ENCODE measurements at places on chromosomes 2 and 18. TPM values are rescaled to one million over a fixed set of nuclear protein-coding genes. Genes with fewer than 3 reads are reported as not detected.

The CHST9 gene
- not detected for polyA plus RNA-seq

The EDAR gene
- 0.87 TPM for polyA plus RNA-seq

The SOCS6 gene
- 21.7 TPM for polyA plus RNA-seq

The ETAA1 gene
- polyA plus RNA-seq: 4.8 TPM

The FABP1 gene
- 7,344 TPM for polyA plus RNA-seq

The ERMN gene
- polyA plus RNA-seq: not detected

The MAPRE3 gene
- polyA plus RNA-seq: 15.6 TPM

The PLCD4 gene
- not detected for polyA plus RNA-seq

The CCDC142 gene
- polyA plus RNA-seq: 16.8 TPM

GRCh38 chr2:166060191-166060590, 67.6 kb downstream of the SCN1A start:
- no peaks in the 10 kb centered on the region for H3K36me3 ChIP-seq
- DNase-seq: no peak
- H3K27me3 ChIP-seq: no peaks in the 10 kb centered on the region
- H3K27ac ChIP-seq: no peak overlapping the region

GRCh38 chr2:160294339-160294803, 94.3 kb upstream of the ITGB6 start:
- peaks cover 53% of the 10 kb centered on the region for H3K4me1 ChIP-seq
- no peaks in the 10 kb centered on the region for H3K27me3 ChIP-seq
- DNase-seq: peak; percentile 83
- peaks cover 3% of the 10 kb centered on the region for H3K36me3 ChIP-seq

- H3K36me3 ChIP-seq: no peaks in the 10 kb centered on the region
- H3K27me3 ChIP-seq: no peaks in the 10 kb centered on the region
- no peak overlapping the region for H3K4me3 ChIP-seq
- no peaks in the 10 kb centered on the region for H3K4me1 ChIP-seq
- no peak for DNase-seq
Measured at GRCh38 chr2:3596901-3597417, 2.0 kb downstream of the COLEC11 start.

GRCh38 chr2:88221365-88221942, 51.3 kb downstream of the THNSL2 start:
- no peak overlapping the region for H3K27ac ChIP-seq
- H3K4me1 ChIP-seq: no peaks in the 10 kb centered on the region
- no peaks in the 10 kb centered on the region for H3K27me3 ChIP-seq
- no peaks in the 10 kb centered on the region for H3K36me3 ChIP-seq

DNA sequence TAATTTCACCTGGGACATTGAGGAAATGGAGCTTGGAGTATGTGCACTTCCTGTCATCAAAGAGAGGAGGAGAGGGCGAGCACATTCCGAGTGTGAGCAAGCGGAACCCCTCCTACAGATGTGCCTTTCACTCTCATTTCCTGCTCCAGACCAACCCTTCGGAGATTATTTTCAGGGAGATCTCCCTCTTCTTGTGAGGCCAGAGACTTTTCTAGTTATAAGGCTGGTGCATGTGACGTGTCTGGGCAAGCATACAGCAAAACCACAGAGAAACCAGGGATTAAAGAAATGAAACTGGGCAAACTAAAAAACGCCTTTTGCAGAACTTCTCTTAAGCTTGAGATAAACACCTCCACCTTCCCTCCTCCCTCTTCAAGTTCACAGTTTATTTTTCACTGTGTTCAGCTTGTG, 409.2 kb upstream of the TCF4 start:
- no peak overlapping the region for H3K27ac ChIP-seq
- peaks cover 9% of the 10 kb centered on the region for H3K4me1 ChIP-seq
- H3K27me3 ChIP-seq: no peaks in the 10 kb centered on the region
- H3K4me3 ChIP-seq: no peak overlapping the region
- DNase-seq: no peak
- H3K36me3 ChIP-seq: no peaks in the 10 kb centered on the region

DNA sequence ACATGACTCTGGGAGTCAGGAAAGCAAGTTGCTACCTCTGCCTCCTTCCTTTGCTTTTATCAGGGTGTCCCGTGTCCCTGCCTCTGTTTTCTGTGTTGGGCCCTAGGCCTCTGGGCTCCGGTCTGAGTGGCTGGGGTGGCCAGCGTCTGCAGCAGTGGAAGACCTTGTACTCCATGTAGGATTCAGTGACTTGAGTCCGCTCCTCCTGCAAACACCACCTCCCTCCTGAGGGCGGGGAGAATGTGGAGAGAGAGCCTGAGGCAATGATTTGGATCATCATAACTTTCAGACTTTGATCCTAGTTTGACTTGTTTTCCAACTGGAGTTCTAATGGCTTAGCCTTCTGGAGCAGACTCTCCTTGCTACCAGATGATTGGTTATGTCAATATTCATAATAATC, 30.8 kb downstream of the ATP6V1C2 start:
- H3K27ac ChIP-seq: no peak overlapping the region
- DNase-seq: no peak
- no peak overlapping the region for H3K4me3 ChIP-seq
- no peaks in the 10 kb centered on the region for H3K36me3 ChIP-seq
- no peaks in the 10 kb centered on the region for H3K27me3 ChIP-seq
- no peaks in the 10 kb centered on the region for H3K4me1 ChIP-seq

GRCh38 chr2:203822240-203822639, 45.3 kb upstream of the CTLA4 start:
- H3K4me1 ChIP-seq: no peaks in the 10 kb centered on the region
- no peaks in the 10 kb centered on the region for H3K36me3 ChIP-seq
- no peak for DNase-seq
- H3K4me3 ChIP-seq: no peak overlapping the region
- no peaks in the 10 kb centered on the region for H3K27me3 ChIP-seq

DNA sequence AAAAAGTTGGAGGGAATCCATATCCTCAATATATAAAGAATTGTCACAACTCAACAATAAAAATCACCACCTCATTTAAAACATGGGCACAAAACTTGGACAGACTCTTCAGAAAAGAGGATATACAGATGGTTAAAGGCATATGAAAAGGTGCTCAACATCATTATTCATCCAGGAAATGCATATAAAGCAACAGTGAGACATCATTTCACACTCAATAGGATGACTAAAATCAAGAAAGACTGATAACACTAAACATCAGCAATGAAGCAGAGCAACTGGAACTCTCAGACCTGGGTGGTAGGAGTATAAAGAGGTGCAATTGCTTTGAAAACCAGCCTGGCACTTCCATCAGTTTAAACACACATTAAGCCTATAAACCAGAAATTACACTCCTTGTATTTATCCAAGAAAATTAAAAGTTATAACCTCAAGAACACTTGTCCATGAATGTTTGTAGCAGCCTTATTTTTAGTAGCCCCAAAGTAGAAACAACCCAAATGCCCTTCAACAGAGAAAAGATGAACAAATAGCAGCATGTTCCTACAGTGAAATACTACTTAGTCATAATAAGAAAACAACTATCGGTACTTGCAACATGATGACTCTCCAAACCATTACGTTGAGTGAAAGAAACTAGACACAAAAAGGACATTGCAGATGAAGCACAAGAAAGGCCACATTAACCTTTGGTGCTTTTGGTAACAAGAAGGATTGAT, 79.1 kb upstream of the TANC1 start:
- DNase-seq: no peak
- no peaks in the 10 kb centered on the region for H3K36me3 ChIP-seq
- H3K4me3 ChIP-seq: no peak overlapping the region
- no peaks in the 10 kb centered on the region for H3K27me3 ChIP-seq

- no peak overlapping the region for H3K4me3 ChIP-seq
- H3K27ac ChIP-seq: no peak overlapping the region
- H3K27me3 ChIP-seq: no peaks in the 10 kb centered on the region
Measured at GRCh38 chr2:164479460-164479859, 141.8 kb downstream of the GRB14 start.

DNA sequence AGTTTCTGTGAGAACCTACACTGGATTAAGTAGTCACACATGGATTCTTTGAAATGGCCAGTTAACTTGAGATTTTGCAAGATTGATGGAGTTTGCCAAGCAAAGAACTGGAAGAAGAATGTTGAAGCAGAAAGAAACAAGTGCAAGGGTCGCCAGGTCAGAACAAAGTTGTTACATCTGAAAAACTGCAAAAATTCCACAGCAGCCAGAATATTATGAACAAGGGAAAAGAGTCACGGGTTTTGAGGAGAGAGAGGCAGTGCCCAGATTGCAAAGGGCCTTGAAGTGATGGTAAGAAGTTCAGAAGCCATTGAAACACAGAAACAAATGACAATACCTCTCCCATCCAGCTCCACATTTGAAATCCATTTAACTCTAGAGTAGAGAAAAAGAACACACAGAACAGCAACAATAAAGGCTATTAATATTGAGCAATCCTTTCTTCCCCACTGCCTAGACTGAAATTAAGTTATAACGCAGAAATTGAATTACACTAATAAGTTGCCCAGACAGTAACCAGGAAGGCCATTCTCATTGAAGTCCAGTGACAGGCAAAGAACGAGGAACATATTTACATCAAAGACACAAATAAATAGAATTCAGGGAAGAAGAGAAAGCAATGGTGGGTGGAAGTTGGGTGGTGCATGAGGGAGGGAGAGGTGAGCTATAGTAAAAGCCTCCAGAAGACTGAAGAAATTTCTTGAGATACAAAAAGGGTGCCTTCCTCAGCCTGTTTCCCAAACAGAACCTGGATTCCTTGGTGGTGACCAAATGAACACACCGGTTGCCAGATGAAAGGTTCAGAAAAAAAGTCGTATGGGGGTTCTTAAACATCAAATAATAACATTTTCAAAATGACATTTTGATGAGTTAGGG, 80.6 kb downstream of the ARHGAP15 start:
- DNase-seq: no peak
- no peaks in the 10 kb centered on the region for H3K36me3 ChIP-seq
- H3K27me3 ChIP-seq: no peaks in the 10 kb centered on the region

DNA sequence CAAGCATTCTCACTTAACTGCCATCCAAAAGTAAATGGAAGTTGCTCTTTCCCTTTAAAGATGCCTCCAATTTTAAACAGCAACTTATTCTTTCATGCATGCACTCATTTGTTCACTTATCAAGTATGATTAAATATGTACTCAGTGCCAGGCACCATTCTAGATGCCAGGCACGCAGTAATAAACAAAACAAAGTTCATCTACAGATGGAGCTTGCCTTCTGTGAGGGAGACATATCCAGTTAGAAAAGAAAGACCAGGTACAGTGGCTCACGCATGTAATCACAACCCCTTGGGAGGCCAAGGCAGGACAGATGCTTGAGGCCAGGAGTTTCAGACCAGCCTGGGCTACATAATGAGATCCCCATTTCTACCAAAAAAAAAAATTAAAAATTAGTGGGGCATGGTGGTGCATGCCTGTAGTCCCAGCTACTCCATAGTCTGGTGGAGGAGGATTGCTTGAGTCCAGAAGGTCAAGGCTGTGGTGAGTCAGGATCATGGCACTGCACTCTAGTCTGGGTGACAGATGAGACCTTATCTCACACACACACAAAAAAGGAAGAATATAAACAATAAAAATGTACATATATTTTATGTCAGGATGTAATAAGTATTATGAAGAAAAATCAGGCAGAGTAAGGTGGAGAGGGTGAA, 19.2 kb upstream of the CCDC141 start:
- H3K36me3 ChIP-seq: no peaks in the 10 kb centered on the region
- no peak for DNase-seq
- no peak overlapping the region for H3K27ac ChIP-seq

GRCh38 chr2:233976087-233976486, 58.9 kb downstream of the TRPM8 start:
- H3K4me3 ChIP-seq: no peak overlapping the region
- no peaks in the 10 kb centered on the region for H3K4me1 ChIP-seq
- no peak overlapping the region for H3K27ac ChIP-seq
- DNase-seq: no peak
- no peaks in the 10 kb centered on the region for H3K27me3 ChIP-seq

- H3K36me3 ChIP-seq: no peaks in the 10 kb centered on the region
- H3K4me3 ChIP-seq: no peak overlapping the region
- no peaks in the 10 kb centered on the region for H3K4me1 ChIP-seq
- no peak for DNase-seq
- H3K27ac ChIP-seq: no peak overlapping the region
Measured at GRCh38 chr2:235911633-235912233, 256.5 kb downstream of the GBX2 start.

GRCh38 chr2:61065714-61066709, at the start of gene SANBR:
SANBR (plus strand) TSS chr2:61065871; CDS start chr2:61070351, 4,480 bp downstream.
- H3K4me3 ChIP-seq: peak within 1 kb of the TSS; percentile 100
- peak; percentile 88 for DNase-seq

DNA sequence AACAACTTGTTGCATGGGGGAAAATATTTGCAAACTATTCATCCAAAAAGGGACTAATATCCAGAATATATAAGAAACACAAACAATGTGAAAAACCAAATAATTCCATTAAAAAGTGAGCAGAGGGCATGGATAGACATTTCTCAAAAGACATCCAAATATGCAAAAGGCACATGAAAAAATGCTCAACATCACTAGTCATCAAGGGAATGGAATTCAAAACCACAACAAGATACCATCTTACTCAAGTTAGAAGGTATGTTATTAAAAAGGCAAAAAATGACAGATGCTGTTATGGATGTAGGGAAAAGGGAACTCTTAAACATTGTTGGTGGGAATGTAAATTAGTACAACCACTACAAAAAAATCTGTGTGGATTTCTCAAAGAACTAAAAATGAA, 396.5 kb downstream of the CCDC85A start:
- no peaks in the 10 kb centered on the region for H3K4me1 ChIP-seq
- DNase-seq: no peak

GRCh38 chr2:55926246-55926645, 2.7 kb upstream of the EFEMP1 start:
- DNase-seq: no peak
- peaks cover 14% of the 10 kb centered on the region for H3K4me1 ChIP-seq
- H3K27me3 ChIP-seq: peaks cover 7% of the 10 kb centered on the region
- no peak overlapping the region for H3K27ac ChIP-seq
- no peak overlapping the region for H3K4me3 ChIP-seq

DNA sequence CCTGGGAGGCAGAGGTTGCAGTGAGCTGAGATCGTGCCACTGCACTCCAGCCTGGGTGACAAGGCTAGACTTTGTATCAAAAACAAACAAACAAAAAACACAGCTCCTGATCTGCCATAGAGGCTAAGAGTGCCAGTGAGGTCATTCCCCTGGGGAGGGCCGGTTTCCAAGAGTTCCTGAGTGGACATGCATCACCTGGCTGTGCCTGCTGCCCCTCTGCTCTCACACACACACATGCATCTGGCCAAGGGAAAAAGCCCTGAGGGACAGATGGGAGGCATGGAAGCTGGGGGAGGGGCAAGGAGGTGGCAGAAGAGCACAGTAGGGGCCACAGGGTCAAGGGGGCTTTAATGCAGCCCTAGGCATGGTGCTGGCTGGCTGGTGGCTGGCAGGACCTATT, 60.4 kb downstream of the ZBTB7C start:
- no peak for DNase-seq
- no peaks in the 10 kb centered on the region for H3K36me3 ChIP-seq

DNA sequence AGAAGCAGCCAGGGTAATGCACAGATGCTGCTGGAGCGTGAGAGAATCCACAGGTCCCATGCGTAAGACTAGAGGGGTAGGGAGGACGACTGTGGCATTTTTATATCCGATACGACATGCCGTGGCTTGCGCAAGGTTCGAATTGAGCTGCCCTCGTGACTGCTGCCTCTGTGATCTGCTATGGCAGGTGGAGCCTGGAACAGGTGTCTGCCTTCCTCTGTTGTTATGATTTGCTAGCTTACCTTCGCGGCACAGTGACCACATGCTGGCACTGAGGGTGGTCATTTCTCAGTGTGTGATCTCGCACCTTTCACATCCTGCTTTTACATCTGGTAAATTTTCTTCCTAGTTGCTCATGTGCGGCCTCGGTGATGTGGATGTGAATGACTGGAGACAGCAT, 240.2 kb downstream of the ALPK2 start:
- H3K36me3 ChIP-seq: peaks cover 10% of the 10 kb centered on the region
- peak overlapping the region; percentile 83 for H3K27ac ChIP-seq
- H3K27me3 ChIP-seq: no peaks in the 10 kb centered on the region
